Activated naive CD8-positive, alpha-beta T cell treated with anti-CD3 and anti-CD28 coated beads for 36 hours (primary cell): ENCODE measurements at places on chromosomes 7 and 10.
A peak's percentile ranks its signal among the peaks of the same experiment; 100 is the strongest.

DNA sequence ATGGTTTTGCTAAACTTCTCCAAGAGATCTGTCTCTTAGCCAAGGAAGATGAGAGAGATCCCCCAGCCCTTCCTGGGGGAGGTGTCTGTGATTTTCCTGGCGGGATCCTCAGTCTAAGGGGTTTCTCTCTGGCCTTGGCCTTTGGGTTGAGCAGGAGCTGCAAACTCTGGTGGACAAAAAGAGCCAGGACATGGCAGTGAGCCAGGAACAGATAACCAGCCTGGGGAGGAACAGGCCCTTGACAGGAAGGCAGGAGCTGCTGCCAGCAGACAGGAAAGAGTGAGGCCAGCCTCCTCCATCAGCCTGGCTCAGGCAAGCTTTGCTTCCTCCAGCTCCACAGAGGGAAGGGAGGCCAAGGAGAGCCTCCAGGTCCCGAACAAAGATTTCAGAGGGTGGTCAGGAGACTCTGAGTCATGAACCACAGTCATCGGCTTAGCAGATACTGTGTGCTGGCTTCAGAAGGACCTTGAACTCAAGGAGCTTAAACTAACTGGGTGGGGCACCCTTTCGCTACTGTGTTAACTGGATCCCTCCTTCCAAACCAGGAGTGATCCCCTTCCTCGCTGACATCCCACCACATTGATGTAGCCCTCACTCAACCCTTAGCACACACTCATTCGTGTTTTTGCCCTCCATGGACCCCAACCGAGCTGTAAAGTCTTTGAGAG lies 34.7 kb downstream of the DDIT4 start:
- peak; percentile 54 for DNase-seq

DNA sequence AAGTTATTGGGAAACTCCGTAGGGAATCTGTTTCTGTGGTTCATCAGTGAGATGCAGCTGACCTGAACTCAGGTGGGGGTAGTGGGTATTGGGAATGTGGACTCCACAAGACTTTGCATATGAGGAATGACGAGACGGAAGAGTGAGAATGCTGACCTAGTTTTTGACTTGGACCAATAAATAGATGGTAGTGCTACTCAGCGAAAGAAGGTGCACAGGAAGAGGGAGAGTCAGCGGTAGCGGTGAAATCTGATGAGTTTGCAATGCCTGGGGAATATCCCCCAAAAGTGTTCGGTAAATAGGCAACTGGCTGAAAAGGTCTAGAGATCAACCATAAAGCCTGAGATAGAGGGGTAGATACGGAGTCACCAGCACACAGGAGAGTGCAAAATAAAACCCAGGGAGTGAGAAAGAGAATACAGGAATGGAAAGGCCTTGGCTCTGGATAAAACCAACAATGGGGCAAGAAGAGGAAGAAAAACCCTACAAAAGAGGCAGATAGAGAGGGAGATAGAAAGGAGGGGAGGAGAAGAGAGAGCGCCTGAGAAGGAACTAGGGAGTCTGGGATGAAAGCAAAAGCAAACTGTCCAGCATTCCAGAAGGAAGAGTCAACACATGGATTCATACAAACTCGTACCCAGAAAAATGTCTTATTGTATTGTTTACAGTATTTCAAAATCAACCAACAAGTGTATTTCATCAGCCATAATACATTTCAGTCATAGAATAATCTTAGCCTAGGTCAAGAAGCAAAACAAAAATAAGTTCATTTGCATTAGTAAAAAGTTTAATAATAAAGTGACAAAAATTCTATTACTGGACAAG lies 5.4 kb downstream of the ARHGAP21 start:
- DNase-seq, result no peak

GRCh38 chr7:78691584-78691983 lies 761.9 kb downstream of the MAGI2 start:
- DNase-seq, result no peak

- DNase-seq, result no peak
Measured at GRCh38 chr7:129952086-129952652, 591 bp downstream of the UBE2H start.

DNA sequence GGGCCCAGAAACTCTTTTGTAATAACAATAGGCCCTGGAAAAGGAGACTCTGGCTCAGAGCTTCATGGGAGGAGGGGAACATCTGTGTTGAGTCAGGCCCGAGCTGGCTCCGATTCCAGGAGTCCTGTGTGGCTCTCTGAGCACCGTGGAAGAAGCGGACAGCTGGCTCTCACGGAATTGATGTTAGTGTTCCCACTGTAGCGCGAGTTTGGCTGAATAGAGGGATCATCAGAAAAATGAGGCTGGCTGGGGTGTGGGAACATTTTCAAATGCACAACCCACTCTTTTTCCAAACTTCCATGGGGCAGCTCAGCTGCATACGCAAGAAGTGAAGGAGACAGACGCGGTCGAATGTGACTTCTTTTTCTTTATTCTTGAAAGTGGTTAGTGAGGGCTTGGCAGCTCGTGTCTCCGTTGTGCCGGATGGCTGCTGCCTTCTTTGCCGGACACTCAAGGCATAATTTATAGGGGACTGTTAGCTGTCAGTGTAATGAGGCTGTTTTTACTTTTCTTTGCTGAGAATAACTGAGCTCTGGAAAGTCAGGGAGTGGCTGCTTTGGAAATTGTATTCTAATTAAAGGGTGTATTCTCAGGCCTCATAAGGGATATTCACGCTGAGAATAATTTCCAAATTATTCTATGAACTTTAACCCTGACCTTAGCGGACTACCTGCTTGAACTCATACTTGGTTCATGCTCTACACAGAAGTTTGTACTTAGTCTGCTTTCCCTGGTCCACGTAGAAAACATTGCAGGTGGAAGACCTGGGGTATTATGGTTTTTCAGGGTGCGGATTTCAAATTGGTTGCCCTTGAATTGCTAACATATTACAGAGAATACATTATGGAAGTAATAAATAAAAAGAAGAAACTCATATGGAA lies 23.1 kb downstream of the MDFIC start:
- no peak for DNase-seq

GRCh38 chr7:157775021-157775559 lies 438.3 kb downstream of the DNAJB6 start:
- DNase-seq, result no peak
